ENCODE measurements at places on chromosomes 16 and 17.

DNA sequence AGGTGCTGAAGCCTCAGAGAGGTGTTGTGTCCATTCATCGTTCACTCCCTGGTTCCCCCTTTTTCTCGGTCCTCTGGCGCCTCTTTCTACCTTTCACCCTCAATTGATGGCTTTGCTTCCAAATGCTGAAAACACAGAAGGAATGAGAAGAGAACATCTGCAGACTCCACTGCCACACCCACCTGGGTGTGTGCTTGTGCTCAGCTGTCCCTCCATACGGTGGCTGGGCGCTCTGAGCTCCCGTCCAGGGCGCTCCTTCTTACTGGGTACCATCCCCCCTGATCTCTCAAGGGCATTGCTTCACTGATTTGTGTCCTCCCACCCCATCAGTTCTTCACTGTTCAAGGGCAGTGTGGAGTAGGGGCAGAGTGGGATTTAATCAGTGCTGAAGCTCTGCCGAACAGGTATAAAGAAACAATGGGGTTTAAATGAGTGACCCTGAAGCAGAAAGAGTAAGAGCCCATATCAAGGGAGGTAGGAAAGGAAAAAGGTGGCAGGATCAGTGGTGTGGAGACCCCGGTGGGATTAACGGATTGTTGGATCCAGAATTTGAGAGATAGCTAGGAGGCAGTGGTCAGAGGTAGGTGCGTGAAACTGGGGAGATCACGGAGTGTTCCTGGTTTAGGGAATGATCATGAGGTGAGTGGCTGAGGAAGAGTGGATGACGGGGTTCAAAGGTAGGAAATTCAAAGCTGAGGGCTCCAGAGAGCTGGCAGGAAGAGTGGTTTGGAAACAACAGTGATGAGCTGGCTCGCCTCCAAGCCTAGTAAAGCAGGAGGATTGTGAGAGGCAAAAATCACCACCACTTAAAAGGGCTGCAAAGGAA lies 40.8 kb downstream of the MRTFB start:
- DNase-seq = no peak

- no peak for DNase-seq
Measured at GRCh38 chr17:22517716-22518115, 825.4 kb downstream of the KCNJ18 start.

GRCh38 chr16:10033556-10033955 lies 148.7 kb downstream of the GRIN2A start:
- DNase-seq = no peak

GRCh38 chr17:2415081-2415480 lies 14.2 kb upstream of the MNT start:
- no peak for DNase-seq

- no peak for DNase-seq
Measured at GRCh38 chr16:22684574-22685458, 129.1 kb upstream of the HS3ST2 start.

- no peak for DNase-seq
Measured at GRCh38 chr17:54239291-54239690, 416.6 kb downstream of the KIF2B start.
